ENCODE measurements at places on chromosomes 7 and 10. TPM values are rescaled to one million over a fixed set of nuclear protein-coding genes. Genes with fewer than 3 reads are reported as not detected.

DNA sequence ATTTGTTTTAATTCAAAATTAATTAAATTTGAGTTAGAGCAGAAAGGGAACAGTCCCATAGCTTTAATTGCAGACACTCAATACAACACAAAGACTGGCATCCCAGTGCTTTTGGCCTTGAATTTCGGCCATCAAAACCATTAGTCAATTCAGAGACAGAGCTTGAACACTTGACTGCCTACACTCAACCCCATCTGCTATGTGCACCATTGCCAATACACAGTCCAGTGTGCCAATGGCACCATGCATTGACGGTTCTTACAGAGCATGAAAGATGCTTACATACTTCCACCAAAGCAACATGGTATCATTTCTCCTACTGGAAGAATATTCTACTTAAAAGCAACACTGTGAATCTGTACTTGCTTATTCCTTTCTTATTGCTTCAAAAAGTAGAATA is 43.6 kb upstream of the LRRTM3 start:
- no peak for DNase-seq

DNA sequence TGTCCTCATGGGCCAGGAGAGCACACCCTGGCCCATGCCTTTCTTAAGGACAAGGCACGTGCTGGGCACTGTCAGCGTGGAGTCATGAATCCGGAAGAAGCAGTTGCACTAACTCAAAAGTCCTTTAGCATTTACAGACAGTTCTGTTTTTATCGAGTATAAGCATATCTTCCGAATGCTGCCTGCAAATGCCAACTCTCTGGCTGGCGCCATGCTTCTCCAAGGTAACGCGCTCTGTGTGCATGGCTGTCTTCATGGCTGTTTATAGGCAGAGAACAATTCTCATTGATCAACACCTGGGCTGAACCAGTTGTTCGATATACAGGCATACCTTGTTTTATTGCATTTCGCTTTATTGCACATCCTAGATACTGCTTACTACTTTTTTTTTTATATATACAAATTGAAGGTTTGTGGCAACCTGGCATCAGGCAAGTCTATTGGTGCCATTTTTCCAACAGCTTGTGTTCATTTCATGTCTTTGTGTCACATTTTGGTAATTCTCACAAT is 28.0 kb upstream of the ZNRF2 start:
- DNase-seq = no peak

DNA sequence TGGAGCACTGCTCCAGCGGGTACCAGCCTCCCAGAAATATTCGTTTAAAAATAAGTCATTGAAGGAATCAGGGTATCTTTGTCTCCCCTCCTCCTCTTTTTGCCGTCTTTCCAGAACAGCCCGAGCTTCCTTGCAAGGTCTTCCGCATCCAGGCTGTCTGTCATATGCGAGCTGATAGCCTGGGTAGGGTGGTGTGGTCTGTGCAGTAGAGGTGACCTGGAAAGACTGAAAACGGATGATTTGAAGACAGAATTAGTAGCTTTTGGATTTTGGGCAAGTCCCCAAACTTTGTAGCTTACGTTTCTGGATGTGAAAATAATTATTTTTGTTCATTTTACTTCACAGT is 480 bp downstream of the VPS50 start:
- no peak for DNase-seq

PRSS37 gene
- not detected for total RNA-seq

- DNase-seq = no peak
These were observed 45.3 kb downstream of the TSPAN15 start for GRCh38 chr10:69496352-69497230.

PAX4 gene
- not detected for total RNA-seq

GRCh38 chr7:30285067-30285535 is 704 bp downstream of the ZNRF2 start:
- no peak for DNase-seq

PRPS1L1 gene
- total RNA-seq = not detected

MRLN gene
- total RNA-seq = not detected

DNA sequence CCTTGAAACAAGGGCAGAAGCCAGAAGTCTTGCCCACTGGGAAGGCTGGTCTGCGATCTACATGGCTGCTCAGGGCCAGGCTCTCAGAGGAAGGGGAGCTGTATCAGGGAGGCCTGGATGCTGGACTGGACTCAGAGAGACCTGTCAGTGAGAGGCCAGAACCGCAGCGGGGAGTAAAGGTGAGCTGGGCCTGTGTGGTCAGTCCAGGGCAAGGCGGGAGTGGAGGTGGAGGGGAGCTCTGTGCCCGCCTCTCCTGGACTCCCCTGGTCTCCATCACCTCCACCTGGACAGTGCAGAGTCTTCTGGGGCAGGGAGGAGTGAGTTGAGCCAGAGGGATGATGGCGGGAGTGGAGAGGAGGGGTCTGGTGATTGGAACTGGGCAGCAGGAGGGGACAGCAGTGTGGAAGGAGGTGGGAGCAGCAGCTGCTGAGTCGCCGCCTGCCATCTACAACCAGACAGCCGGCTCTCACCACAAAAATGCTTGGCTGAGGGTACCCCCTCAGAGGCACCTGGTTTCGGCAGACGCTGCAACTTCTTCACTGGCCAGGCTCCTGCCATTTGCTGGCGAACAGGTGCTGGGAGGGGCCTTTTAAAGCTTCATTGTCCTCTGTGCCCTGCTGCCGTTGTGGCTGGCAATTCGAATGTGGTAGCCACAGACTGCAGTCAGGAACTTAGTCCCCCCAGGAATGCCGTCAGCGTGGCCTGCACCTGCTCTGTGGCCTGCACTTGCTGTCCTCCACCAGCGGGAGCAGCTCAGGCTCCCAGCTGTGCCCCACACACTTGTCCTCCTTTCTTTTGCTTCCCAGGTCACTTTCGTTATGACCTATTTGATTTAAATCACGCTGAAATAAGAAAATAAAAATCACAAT is 3.5 kb downstream of the RASSF4 start:
- DNase-seq = no peak

GRCh38 chr10:88999625-89000024 is 9.0 kb downstream of the FAS start:
- DNase-seq = no peak

C7orf57 gene
- not detected for total RNA-seq

- DNase-seq = no peak
These were observed 94.9 kb upstream of the SKAP2 start for GRCh38 chr7:26959290-26959689.

- no peak for DNase-seq
These were observed 256.9 kb upstream of the TPK1 start for GRCh38 chr7:145092766-145093165.

GPR15LG gene
- not detected for total RNA-seq

TIAL1 gene
- 155 TPM for total RNA-seq

AKR1E2 gene
- 1.1 TPM for total RNA-seq

GRCh38 chr10:68876246-68877138 is 24.6 kb upstream of the DDX50 start:
- no peak for DNase-seq

DNA sequence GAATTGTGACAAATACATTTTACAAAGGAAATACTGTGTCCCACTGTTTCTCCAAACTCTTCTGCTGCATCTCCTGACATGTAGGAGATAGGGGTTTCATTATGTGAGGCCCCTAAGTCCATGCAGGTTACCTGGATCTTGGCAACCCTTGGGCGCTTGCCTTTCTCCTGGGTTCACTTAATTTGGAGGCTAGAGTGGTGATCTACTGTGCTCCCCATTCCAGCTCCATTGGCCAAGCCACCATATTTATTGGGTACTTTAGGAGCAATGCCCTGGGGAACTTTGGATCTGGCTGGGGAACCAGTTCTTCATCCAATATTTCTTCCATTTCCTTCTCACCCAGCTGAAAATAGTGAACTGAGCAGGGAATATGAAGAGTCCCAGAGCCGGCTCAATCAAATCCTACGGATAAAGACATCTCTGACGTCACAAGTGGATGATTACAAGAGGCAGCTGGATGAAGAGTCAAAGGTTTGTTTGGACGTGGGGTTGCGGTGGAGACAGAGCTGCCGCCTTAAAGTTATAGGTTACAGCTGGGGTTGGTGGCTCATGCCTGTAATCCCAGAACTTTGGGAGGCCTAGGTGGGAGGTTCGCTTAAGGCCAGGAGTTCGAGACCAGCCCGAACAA is 18.5 kb downstream of the MYH16 start:
- no peak for DNase-seq

AKR1C8 gene
- not detected for total RNA-seq

- no peak for DNase-seq
These were observed 286.4 kb downstream of the WDR11 start for GRCh38 chr10:121137533-121137932.

AGBL3 gene
- total RNA-seq = 6.1 TPM

GRCh38 chr7:135758531-135758932 is 9.9 kb upstream of the FAM180A start:
- no peak for DNase-seq

AMZ1 gene
- total RNA-seq = 5.9 TPM

DNA sequence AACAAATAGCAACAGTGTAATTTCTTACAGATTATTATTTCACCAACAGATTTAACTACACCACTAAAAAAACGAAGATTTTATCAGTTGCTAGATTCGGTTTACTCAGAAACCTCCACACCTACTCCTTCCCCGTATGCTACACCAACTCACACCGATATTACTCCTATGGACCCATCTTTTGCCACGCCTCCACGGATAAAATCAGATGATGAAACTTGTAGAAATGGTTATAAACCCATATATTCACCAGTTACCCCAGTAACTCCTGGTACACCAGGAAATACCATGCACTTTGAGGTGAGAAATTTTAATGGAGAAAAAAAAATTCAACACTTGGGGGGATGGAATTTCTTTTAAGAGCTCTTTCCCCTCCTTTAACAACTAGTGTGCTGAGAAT is 92.5 kb downstream of the KMT2E start:
- no peak for DNase-seq

DNA sequence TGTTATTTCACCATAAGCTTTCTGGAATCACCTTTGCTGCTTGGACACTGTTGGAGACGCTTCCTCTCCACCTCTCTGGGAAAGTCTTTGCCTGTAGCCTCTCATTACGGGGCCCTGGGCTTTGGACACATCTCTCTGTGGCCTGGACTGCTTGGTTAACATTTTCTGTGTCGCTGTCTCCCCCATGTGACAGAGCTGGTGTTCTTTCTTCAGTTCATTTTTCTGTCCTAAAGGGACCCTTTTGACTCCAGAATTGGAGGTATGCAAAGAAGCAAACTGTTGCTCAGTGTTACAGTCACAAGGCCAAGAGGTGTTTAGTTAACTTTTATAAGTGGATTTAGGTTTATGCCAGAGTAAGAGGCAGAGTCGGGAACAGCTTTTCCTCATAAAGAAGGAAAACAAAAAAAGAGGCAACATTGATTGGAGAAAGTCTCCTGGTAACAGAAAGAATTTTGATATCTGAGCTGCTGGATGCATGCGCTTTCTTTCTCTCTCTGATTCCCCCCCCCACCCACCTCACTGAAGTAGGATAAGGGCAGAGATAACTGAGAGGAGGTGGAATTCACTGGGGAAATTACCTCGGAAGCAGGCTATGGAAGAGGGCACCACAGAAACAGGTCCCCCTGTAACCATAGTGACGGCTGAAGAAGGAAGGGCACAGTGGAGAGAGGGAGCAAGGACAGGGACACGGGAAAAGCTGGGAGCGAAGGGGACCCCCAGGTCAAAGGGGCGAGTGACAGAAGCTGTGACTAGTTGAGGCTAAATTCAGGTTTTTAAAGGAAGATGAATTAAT is 57.8 kb downstream of the LGI1 start:
- DNase-seq = no peak

Measured in activated B cell treated with CpG ODN at 0.5 μM for 24 hours (primary cell).